ENCODE measurements at places on chromosomes 16 and 17.

DNA sequence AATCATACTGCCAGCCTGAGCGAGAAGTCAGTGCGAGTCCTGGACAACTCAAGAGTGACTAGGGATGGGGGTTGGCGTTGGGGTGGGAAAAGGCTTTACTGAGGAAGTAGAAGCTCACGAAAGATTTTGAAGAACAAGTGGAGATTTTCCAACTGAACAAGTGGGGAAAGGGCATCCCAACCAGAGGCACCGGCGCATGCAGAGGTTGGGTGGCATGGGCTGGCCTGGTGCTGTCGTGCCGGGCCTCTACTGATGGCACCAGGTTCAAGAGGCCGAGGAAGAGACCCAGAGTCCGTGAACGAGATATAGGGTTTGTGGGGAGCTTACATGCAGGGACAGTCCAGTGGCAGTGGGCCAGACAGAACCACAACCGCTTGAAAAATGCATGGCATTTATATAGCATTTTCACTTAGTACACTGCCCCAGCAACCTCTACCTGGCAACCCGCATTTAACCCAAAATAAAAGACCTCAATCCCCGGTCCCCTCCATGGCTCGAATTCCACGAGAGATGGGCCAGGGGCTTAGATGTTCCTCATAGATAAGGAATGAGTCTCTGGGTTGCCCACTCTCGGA, 7.7 kb upstream of the ITGA3 start:
- DNase-seq = no peak

DNA sequence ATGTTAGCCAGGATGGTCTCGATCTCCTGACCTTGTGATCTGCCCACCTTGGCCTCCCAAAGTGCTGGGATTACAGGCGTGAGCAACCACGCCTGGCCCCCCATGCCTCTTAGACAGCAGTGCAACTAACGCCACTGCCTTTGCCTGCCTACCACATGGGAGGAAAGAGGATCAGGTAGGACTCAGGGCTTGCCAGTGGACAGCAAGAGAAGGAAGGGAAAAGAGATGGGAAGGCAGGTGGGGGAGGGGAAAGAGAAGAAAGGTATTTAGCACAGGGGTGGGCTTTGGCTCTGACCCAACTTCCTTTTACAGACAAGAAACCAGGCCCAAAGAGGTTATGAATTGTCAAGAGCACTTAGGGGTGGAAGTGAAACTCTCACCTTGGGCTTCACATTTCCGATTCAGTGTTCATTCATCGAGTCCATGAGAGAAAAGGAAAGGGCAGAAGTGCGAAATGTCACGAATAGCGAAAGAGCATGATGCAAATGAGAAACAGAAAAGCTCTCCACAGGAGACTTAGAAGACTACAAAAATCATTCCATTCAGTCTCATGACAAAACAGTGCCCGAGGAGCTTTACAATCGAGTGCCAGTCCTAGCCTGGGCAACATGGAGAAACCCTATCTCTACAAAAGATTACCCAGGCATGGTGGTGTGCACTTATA, 36.4 kb downstream of the CDK5R1 start:
- DNase-seq = no peak

DNA sequence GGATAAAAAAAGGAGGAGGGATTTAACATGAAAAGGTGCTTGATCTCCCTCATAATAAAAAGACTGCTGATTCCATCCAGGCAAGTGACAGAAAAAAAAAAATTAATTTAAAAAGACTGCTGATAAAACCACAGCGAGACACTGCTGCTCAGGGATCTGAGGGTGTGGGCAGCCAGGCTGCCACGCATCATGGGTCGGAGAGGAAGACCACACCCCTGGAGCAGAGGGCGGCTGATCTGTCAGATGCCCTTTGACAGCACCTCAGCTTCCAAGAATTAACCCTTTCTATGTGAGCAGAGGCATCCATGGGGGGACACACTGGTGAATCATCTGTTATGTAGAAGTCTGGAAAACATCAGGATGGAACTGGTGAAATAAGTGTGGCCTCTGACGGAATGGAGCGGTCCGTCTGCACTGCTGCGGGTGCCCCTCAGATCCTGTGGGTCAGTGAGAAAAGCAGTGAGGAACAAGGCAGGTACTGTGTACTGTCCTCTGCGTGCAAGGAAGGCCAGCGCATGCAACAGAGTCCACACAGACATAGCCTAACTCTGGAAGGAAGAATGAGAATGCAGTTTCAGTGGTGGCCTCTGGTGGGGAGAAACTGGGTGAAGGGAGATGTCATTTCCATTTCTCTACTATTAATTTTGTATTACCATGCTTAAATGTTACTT, 19.8 kb downstream of the MAPT start:
- DNase-seq = no peak

GRCh38 chr16:35506898-35507194, 2047.4 kb downstream of the TP53TG3F start:
- no peak for DNase-seq

GRCh38 chr17:30235386-30236296, at the start of gene SLC6A4:
TSS of gene SLC6A4 (minus strand) at chr17:30235697. CDS start at chr17:30221958, 13,739 bp downstream.
- DNase-seq = peak; percentile 61

- DNase-seq = peak; percentile 31
Measured at GRCh38 chr16:50696575-50697420, 3.4 kb downstream of the NOD2 start.

DNA sequence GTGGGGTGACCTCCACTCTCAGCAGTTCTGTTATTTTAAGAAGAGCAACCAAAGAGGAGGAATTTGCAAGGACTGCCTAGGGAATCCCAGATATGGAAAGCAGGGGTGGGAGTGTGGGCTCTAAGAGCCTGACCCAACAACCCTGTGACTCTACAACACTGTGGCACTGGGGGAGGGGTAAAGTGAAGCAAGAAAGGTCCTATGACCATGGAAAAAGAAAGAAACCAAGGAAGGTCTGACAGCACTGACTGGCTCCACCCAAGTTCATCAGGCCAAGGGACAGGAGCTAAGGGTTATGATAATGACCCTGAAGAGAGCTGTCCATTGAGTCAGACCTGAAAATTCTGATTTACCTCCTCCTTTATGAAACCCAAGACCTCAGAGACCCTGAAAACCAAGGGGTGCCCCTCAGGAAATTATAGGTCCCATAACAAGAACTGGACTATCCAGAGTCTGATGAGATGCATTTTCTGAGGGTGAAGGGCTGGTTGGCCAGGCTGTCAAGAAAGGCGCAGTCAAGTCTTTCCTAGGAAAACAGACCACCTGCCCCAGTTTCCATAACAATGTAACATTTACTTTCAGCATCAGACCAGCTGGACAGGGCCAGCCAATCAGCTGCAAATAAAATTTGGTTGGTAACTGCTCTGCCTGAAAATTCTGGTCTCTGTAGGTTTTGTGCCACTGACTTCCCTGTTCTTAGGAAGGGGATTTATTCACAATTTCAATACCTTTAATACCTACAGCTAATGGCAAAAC, 53.8 kb upstream of the MTMR4 start:
- no peak for DNase-seq

- no peak for DNase-seq
Measured at GRCh38 chr16:50403491-50403890, 34.7 kb upstream of the BRD7 start.

GRCh38 chr17:4733073-4733531, 1.9 kb downstream of the MED11 start:
- DNase-seq = no peak

GRCh38 chr16:64754279-64754678, 367.6 kb downstream of the CDH11 start:
- no peak for DNase-seq

DNA sequence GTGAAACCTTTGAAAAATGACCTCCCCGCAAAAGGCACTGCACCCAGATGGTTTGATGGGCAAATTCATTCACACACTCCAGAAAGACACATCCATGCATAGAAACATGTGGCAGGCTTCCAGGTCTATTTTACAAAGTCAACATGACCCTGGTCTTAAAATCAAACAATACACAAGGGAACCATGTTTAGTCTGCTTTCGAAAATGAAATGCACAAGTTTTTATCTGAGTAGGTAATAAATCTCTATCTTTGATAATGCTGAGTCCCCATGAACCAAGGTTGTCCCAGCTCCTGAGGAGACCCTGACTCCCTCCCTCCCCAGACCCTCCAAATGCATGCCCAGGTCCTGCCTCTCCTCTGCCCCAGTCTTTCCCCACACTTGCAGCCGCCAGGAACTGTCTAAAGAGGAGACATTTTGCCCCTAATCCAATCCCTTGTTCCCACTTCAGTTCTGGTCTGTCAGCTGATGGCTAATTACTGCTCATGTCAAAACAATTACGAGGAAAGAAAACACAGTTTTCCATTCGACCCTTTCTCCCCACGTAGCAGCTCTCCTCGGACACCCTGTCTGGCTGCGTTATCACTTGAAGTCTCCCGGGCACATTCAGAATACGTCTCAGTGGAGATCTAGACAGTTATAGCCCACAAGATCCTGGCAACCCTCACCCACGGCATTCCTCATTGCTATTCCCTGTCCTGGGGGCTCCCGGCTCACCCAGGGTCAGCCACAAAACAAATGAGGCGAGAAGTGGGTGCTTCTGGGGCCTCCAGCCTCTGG, 68.8 kb upstream of the RCVRN start:
- no peak for DNase-seq

DNA sequence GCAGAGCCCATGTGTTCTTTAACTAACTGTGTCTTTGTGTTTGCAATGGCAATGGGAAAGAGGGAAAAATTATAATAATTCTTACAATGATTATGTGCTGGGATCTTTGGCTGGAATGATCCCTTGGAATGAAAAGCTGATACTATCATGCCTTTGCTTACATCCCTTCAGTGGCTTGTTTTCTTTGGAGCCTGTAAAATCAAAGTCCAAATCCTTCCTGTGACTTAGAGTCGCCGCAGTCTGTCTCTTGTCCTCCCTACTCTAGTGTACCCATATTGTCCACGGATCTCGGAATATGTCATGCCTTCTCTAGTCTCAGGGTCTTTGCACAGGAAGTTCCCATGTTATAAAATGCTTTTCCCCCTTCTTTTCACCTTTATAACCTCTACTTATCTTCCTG, 111.7 kb upstream of the MAF start:
- no peak for DNase-seq

GRCh38 chr17:74234486-74234885, 21.1 kb downstream of the TTYH2 start:
- DNase-seq = no peak

DNA sequence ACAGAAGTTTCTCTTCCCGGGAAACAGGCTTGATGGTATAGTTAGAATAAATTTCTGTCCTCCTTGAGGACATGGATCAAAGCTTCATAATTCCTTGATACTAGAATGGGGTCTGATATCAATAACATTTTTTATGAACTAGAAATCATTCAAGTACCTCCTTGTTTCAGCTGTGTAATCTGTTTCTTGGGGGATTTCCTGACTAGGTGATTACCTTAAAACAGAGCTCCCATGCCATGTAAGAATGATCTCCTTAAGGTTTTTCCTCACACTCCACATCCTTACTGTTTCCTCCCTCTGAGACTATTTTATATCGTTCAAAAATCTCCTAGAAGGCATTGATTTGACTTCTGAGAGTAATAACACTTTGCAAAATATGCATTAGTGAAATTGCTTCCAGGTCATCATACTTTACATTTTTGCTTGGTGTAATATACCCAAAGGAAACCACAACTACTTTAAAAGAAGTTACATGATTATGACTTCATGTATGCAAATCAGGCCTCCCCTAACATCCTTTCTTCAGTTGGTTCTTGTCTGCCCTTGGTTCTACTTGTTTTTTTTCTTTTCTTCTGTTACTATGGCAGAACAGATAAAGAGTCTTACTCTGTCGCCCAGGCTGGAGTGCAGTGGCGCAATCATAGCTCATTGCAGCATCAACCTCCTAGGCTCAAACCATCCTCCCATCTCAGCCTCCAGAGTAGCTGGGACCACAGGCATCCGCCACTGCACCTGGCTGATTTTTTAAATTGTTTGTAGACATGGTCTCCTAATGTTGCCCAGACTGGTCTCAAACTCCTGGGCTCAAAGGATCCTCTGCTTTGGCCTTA, 388.8 kb downstream of the ZFHX3 start:
- DNase-seq = peak; percentile 9

GRCh38 chr17:58402047-58402446, 15.3 kb downstream of the RNF43 start:
- DNase-seq = peak; percentile 24

DNA sequence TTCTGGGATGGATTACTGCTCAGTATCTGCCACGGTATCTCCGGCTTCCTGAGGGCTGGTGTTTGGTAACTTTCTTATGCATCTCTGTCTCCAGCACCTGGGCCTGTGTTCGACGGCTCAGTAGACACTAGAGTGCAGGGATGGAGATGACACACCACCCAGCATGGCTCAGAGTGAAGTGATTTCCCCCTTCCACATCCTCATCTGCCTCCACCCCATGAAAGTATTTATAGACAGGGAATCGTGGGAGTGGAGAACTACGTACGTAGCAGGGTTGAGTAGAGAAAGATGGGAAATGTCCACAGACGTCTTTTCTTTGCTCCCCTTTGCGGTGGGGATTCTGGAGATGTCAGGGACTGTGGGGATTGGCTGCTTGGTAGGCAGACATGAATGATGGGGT, 11.8 kb upstream of the SLC25A19 start:
- no peak for DNase-seq

- no peak for DNase-seq
Measured at GRCh38 chr16:88783391-88784073, 1.5 kb downstream of the PIEZO1 start.
